ENCODE measurements at places on chromosomes 6 and 20. TPM values are rescaled to one million over a fixed set of nuclear protein-coding genes. Genes with fewer than 3 reads are reported as not detected.
A peak's percentile ranks its signal among the peaks of the same experiment; 100 is the strongest.

GRCh38 chr20:60137657-60138245 lies 179.5 kb downstream of the CDH26 start:
- no peak for DNase-seq
- H3K4me3 ChIP-seq: no peak overlapping the region
- no peak overlapping the region for H3K27ac ChIP-seq
- no peaks in the 10 kb centered on the region for H3K27me3 ChIP-seq
- no peaks in the 10 kb centered on the region for H3K36me3 ChIP-seq
- no peaks in the 10 kb centered on the region for H3K4me1 ChIP-seq

The C6orf58 gene
- not detected for total RNA-seq

DNA sequence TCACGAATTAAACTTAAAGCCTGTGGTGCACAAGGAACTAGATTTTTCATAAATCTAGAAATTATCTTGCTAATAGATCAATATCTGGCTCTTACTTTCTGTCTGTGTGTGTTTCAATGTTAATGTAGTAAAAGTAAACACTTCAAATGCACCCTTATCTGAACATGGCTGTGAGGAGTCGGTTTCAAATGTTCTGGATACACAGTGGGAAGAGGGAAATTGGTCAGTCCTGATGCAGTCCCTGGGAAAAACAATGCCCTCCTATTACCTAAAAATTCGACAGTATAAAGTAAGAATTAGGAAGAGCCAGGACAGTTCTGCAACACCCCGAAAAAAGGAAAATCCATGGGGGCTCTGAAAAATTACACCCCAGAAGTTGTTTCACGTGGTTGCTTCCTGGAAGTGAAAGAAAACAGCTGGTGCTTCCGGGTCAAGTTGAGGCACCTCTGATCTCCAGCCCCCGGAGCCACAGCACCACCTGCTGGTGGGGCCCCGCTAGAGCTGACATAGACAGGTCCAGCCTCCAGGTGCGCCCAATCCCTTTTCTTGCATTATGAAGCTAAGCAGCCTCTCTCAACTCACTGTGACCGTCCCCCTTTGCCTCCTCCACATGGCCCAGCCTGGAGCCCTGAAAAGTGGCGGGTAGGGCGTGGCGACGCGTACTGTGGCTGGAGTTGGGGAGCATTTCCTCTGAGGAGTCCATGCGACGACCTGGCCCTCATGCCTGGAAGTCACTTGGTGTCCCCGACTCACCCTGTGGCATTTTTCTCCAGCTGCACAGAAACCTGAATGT lies 8.3 kb downstream of the SEMG2 start:
- no peak for DNase-seq
- H3K36me3 ChIP-seq: no peaks in the 10 kb centered on the region
- H3K27me3 ChIP-seq: peaks cover 2% of the 10 kb centered on the region
- no peak overlapping the region for H3K4me3 ChIP-seq

The VNN1 gene
- total RNA-seq: not detected

DNA sequence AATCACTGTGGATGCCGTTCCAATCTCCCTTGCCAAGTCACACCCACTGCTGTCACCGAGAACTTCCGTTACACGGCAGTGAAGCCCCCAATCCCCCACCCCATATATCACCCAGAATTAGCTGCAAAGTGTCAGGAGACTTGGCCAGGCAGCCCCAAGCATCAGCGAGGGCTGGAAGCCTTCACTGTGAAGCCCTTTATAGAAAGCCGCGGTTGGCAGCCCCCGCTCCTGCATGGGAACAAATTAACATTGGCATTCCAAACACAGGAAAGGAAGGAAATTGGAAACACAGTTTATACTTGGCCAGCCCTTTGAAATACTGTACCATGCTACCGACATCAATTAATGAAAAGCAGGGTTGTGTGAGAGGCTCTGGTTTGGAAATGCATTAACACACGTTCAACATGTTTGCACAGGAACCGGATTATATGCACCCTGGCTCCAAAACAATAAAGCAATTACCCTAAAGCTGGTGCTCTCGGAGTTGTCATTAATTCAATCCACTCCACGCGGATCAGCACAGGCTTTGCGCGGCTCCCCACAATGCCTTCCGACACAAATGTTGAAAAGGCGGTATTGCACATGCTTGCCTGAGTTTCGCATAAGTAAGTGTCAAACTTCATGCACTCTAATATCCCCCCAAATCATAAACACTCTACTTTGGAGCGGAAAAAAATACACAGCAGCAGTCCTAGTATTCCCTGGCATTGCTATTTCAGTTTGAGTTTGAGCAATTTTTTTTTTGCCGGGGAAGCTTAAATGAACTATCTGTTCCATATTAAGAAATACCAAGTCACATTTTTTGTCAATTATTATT lies 7.1 kb downstream of the BMP7 start:
- H3K36me3 ChIP-seq: no peaks in the 10 kb centered on the region
- no peak for DNase-seq
- H3K4me1 ChIP-seq: no peaks in the 10 kb centered on the region
- no peak overlapping the region for H3K27ac ChIP-seq
- H3K27me3 ChIP-seq: peaks cover 26% of the 10 kb centered on the region

DNA sequence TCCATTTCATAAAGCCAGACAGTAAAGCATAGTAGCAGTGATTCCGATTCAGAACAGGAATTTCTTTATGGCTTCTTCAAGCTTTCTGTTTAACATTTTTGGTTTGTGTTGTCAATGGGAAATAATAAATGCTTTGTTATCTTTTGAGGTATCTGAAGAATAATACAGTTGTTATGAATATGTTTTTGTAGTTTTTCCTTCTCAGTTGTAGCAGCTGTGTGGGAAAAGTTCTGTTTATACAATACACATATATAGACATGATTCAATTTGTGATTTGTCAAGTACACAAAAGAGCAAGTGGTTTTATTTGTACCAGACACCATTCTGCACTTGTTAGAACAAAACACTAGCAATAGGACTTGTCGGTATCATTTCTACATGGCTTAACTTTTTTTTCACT lies 96.6 kb downstream of the CDYL start:
- H3K4me1 ChIP-seq: no peaks in the 10 kb centered on the region
- H3K4me3 ChIP-seq: no peak overlapping the region
- H3K27me3 ChIP-seq: no peaks in the 10 kb centered on the region
- H3K36me3 ChIP-seq: no peaks in the 10 kb centered on the region
- DNase-seq: peak; percentile 44
- no peak overlapping the region for H3K27ac ChIP-seq

- H3K4me1 ChIP-seq: peaks cover 2% of the 10 kb centered on the region
- H3K27ac ChIP-seq: no peak overlapping the region
- DNase-seq: no peak
- H3K4me3 ChIP-seq: no peak overlapping the region
- H3K27me3 ChIP-seq: peaks cover 9% of the 10 kb centered on the region
These were observed 6.5 kb upstream of the UQCC2 start for GRCh38 chr6:33717934-33718455.

The COX4I2 gene
- total RNA-seq: not detected

The TTLL9 gene
- total RNA-seq: not detected

GRCh38 chr6:80197474-80197873 lies 91.0 kb downstream of the BCKDHB start:
- H3K4me1 ChIP-seq: no peaks in the 10 kb centered on the region
- H3K27me3 ChIP-seq: no peaks in the 10 kb centered on the region
- DNase-seq: peak; percentile 25
- no peaks in the 10 kb centered on the region for H3K36me3 ChIP-seq

All from fibroblast of lung (primary cell).